ENCODE measurements at places on chromosomes 11 and 22. TPM values are rescaled to one million over a fixed set of nuclear protein-coding genes. Genes with fewer than 3 reads are reported as not detected.

The TRIM48 gene
- total RNA-seq, result not detected

The FAT3 gene
- total RNA-seq, result 0.47 TPM

The SLCO2B1 gene
- 30.1 TPM for total RNA-seq

The ZNF214 gene
- total RNA-seq, result 0.84 TPM

The PTGDR2 gene
- 3.1 TPM for total RNA-seq

The LIPT2 gene
- 1.7 TPM for total RNA-seq

The SCUBE2 gene
- total RNA-seq, result 0.89 TPM

The CHEK1 gene
- 1.5 TPM for total RNA-seq

The C11orf42 gene
- not detected for total RNA-seq

The CCDC83 gene
- total RNA-seq, result not detected

The NUP160 gene
- 13.8 TPM for total RNA-seq

The XNDC1N gene
- total RNA-seq, result 4.0 TPM

The RIMBP3B gene
- 0.05 TPM for total RNA-seq
